Activated naive CD4-positive, alpha-beta T cell treated with anti-CD3 and anti-CD28 coated beads, Interleukin-2, amount 50 U/mL, for 72 hours (primary cell): ENCODE measurements at places on chromosomes 1 and 21. TPM values are rescaled to one million over a fixed set of nuclear protein-coding genes. Genes with fewer than 3 reads are reported as not detected.

Gene CELSR2
- 3.9 TPM for total RNA-seq

Gene COP1
- total RNA-seq = 43.6 TPM

Gene OPRD1
- total RNA-seq = 0.05 TPM

GRCh38 chr1:231026576-231026975 is 13.5 kb downstream of the FAM89A start:
- no peak for DNase-seq

GRCh38 chr1:224850446-224850845 is 79.0 kb upstream of the DNAH14 start:
- DNase-seq = no peak

GRCh38 chr1:71745326-71745725 is 537.0 kb downstream of the NEGR1 start:
- no peak for DNase-seq

GRCh38 chr21:36125512-36126207 is 9.2 kb upstream of the CBR3 start:
- DNase-seq = no peak

GRCh38 chr1:114216431-114217173 is 62.9 kb upstream of the SYT6 start:
- no peak for DNase-seq

GRCh38 chr1:98991127-98992012 is 13.3 kb downstream of the PLPPR5 start:
- no peak for DNase-seq
